ENCODE measurements at places on chromosomes 3 and 15.

- no peak for DNase-seq
Measured at GRCh38 chr15:77620960-77621647, 11.6 kb downstream of the LINGO1 start.

DNA sequence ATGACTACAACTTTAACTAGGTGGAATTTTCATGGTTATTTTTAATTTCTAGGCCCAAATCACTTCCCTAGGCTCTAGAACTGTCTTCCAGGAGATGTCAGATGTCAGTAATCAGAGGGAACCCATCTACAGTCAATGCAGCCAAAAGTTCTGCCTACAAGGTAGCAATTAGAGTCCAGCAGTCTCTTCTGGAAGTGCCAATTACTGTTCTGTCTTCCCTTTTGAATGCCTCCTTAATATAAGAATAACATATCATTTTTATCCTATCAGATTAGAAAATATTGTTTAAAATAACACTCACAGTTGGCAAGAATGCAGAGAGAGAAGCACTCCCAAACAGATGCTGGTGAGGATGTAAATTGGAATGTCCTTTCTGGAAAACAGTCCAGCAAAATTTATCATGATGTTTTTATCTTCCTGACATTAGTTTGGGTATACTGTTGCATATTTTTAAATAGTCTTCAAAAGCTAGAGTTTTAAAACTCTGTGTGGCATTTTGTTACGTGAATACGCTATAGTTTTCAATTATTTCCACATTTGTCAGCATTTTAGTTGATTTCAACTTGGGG, 543.7 kb downstream of the FHIT start:
- DNase-seq: no peak

DNA sequence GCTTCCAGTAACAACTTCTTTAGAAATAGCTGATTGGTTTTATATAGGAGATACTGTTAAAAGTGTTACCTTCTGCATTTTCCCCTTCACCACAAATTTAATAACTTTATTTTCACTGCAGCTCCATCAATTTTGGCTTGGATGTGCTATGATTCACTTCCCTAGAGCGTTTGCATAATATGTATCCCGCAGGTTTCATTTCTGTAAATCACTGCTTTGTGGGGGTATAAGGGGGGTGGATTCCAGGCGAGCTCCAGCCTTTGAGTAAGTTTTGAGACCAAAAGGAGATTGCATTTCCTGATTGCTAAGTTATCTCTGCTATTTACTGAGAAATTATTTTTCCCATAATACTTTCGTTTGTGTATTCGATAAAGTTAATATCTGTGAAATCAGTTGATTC, 232.6 kb downstream of the TBL1XR1 start:
- no peak for DNase-seq

- DNase-seq: no peak
Measured at GRCh38 chr15:37122703-37123102, 22.4 kb upstream of the MEIS2 start.

- no peak for DNase-seq
Measured at GRCh38 chr15:32871883-32872282, 154.1 kb downstream of the GREM1 start.

DNA sequence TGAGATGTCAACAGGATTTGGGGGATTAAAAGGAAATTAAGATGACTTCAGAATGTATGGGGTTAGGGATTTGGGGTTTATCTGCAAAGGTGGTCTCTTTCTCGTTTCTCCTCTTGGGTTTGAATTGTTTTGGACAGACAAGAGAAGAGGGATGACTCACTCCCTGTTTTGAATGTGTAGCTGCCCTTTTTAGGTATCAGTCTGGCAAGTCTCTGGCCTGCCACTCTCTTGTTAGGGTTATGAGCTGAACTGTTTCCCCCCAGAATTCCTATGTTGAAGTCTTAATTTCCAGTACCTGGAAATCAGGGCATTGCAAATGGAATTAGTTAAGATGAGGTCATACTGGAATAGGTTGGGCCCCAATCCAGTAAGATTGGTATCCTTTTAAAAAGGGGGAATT, 291.7 kb downstream of the MEX3B start:
- no peak for DNase-seq

DNA sequence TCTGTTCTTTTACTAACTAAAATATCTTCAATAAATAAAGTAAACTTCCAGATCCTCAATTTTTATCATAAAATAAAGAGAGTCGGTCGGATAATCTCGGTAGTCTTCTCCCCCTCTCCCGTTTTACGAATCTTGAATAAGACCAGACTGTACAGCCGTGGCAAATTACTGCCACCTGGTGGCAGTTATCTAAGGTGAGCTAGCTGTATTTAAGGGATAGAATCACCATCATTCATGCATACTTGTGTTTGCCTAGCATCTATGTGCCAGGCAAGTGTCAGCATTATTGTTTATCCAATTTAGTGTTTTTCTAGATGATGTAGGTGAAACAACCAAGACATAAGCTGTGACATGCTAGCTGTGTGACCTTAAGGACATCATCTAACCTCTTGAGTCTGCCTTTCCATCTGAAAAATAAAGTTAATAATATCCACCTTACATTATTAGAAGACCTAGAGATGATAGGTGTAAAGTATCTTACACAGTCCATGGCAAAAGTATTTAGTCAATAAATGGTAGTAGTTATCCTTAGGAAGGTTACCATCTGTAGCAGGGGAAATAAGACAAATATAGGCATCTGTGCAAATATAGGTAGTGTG, 21.3 kb downstream of the DUT start:
- peak; percentile 72 for DNase-seq

- peak; percentile 42 for DNase-seq
Measured at GRCh38 chr3:112303764-112304325, 9.8 kb upstream of the SLC9C1 start.

DNA sequence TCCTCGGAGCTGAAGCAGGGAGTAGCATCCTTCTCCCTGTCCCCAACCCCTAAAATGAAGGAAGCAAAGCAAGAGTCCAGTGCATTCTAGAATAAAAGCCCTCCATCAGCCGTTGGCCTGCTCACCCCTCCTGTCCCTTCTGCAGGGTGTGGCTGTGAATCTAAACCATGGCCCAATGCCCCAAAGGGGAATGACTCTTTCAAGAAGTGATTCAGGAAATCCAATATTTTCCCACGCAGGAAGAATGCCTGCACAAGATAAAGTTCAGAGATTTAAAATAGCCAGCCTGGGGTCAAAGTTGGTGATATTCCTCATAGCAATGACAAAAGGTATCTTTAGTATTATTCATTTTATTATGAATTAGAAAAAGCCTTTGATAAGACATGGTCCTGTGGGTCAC, 38.5 kb downstream of the SLCO2A1 start:
- peak; percentile 22 for DNase-seq

DNA sequence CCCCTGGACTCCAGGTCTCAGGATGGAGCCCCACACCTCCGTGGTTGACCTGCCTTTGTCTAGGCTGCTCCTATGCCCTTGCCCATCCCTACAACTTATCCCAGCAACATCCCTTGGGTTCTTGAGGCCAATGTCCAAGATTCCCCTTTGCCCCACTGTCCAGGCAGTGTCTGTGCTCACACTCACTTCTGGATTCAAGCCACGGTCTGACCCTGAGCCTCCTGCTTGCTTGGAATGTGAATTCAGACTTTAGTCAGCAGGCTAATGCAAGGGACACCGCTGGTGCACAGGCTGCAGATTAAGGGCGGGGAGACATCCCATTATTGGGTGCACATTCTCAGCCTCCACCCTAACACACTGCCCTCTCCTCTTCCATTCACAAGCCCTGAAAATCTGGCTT, 154.1 kb downstream of the WNT5A start:
- peak; percentile 49 for DNase-seq

DNA sequence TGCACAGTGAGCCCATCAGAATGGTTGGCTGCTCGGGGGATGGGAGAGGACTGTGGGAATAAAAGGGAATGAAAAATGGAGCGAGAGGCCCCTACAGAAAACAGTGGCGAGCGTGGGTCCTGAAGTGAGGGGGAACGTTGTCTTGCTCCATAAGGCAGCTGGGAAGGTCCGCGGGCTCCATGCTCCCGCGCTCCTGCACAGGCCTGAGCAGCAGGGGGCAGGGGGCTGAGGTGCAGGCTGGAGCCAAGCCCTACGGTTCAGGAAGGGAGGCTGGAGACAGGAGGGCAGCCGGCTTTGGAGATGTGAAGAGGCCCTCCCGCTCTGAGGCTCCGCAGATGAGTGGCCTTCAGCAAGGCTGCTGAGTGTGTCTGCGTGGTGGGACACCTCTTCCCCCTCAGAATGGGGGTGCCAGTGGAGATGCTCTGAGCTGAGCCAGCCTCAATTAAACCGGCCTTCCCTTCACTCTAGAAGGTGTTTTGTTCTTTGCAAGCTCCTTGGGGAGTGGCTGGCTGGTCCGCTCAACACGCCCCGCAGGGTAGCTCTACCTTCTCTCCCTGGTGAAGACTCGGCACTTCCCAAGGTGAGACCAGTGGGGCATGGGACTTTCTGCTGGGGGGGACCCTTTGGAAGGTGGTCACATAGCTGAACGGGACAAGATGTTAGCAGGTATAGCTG, 208.0 kb downstream of the XXYLT1 start:
- no peak for DNase-seq

DNA sequence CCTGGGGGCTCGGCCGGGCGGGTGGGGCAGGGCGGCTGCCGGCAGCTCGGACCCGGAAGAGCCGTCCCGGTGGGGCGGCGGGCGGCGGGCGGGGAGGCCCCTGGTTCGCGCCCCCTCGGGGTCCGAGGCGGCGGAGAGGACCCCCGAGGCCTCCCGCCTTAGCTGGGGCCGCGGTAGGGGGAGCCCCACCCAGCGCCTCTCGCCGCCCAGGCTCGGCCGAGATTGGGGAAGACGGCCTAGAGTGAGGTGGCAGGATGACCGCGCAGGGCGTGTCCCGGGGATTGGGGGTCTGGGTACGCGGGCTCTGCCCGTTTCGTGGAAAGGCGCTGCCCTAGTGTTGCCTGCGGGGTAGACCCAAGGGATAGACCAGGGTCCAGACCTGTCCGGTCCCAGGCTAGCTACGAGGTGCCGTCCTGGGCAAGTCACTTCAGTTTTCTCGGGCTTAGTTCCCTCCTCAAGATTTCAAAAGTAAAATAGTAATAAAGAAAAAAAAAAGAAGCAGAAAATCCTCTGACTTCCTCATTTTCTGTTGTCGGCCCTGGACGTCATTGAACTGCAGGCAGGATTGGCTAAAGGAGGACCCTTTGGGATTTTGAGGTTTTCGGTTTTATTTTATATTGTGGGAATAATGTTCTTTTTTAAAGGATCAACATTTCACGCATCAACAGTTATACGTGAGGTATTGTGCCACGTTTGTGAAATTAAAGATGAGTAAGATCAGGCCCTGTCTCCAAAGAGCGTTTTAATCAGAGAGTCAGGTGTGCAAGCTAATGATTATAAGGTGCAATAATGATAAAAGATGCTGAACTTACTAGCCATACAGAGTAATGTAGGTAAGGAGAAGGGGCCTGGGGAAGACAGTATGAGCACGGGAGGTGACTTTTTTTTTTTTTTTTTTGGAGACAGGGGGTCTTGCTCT, 679 bp downstream of the IQGAP1 start:
- peak; percentile 64 for DNase-seq

- no peak for DNase-seq
Measured at GRCh38 chr15:73028031-73028430, 24.2 kb upstream of the NEO1 start.

DNA sequence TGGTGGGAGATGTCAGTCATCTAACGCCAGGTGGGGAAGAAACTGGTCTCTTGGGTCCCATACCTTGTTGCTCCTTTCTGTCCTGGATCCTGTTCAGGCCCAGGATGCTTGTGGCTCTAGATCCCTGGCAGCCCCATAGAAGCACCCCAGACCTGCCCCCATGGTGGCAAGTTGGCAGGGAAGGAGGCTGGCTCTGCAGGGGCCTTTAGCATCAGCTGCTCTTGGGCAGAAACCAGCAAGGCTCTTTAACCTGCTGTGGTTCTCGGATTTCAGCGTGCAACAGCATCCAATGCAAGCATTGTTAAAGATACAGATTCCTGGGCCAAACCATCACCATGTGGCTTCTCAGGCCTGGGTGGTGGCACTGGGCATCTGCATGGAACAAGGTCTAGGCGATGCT, 75.8 kb downstream of the SNRK start:
- no peak for DNase-seq

DNA sequence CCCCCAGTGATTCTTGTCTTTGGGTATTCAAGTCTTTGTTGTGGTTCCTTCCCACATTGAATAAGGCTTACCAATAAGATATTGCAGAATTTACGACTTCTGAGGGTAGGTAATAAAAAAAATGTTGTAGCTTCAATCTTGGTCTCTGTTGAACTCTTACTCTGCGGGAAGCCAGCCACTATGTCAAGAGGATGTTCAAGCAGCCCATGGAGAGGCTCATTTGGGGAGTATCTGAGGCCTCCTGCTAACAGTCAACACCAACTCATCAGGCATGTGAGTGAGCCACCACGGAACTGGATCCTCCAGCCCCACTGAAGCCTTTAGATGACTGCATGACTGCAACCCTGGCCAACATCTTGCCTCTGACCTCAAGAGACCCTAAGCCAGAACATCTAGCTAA, 3.2 kb upstream of the TBC1D23 start:
- DNase-seq: peak; percentile 66

- no peak for DNase-seq
Measured at GRCh38 chr3:56547486-56547885, 9.5 kb upstream of the CCDC66 start.

GRCh38 chr15:44075535-44075934, 119.5 kb downstream of the FRMD5 start:
- peak; percentile 43 for DNase-seq

DNA sequence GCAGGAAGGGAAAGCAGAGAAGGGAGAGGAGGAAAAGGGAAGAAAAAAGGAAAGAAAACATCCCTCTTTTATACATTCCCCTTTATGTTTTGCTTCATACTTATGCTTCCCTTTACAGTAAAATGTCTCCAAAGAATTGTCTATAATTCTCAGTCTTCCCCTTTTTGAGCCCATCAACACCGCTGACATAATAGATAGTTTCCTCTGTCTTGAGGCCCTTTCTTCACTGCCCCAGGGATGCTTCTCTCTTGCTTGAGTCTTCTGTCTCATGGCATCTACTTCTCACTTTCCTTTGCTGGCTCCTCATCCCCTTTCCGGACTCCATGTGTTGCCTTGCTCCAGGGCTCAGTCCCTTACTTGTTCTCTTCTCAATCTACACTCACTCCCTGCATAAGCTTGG, 99.7 kb upstream of the DAZL start:
- no peak for DNase-seq

DNA sequence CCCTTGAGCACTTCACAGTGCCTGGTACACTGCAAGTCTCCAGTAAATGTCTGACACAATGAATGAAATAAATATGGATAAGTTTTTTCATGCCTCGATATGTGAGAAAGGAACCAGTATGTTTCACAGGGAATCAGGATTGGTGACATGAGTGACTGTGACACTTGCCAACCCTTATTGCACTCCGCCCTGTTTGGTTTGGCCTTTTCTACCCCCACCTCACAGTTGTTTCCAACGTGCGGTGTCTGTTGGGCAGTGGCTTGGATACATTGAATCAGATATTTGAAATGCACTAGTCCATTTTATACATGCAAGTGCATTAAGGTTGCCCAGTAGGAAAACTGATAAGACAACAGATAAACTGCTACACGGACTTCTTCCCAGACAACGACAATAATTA, 2.0 kb downstream of the NPHP3 start:
- no peak for DNase-seq

Data from EL (cell line).